Upper lobe of right lung (tissue), 1 donor: ENCODE measurements at places on chromosomes 16 and 17. TPM values are rescaled to one million over a fixed set of nuclear protein-coding genes. Genes with fewer than 3 reads are reported as not detected.

DNA sequence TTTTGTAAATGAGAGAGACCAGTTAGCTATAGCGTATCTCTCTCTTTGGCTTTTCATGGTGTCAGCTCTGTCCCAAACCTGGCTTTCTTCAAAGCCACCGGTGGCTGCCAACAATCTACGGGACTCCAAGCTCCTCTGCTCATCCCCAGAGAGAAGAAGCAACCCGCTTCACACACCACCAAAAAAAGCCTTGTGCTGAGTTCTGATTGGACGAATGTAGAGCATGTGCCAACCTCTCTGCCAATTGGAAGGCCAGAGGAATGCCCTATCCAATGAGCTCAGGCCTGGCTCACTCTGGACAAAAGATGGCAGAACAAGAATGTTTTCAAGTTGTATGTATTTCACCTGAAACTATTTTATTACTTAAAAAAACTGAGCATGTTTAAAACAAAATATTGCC lies 202.4 kb downstream of the C16orf95 start:
- H3K27me3 ChIP-seq = no peaks in the 10 kb centered on the region
- H3K36me3 ChIP-seq = no peaks in the 10 kb centered on the region
- H3K27ac ChIP-seq = no peak overlapping the region

DNA sequence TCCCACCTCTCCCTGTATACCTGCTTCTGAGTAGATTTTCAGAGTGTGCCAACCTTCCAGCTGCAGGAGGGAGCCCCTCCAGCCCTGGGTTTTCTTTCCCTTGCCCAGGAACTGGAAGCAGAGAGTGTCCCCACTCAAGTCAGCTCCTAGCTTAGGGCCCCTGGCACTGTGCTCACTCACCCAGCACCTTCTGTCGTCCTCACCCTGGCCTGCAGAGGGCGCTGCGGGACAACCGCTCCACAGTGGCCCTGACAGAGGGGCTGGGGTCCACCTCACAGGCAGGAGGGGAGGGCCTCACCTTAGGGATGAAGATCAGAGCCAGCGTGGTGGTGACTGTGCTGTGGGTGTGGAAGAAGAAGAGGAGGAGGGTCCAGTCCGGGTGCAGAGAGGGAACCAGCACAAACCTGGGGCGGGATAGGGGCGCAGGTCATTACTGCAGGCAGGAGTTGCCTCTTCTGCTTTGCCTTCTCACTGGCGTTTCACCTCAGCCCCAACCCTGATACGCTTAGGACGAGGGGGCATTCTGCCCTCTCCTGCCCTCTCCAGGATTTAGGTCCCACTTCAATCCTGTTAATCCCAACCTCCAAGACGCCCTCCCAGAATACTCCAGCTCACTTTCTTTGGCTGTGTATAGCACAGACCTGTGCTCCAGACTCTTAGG lies 10.0 kb downstream of the GPR179 start:
- no peak for DNase-seq
- no peak overlapping the region for H3K27ac ChIP-seq
- peaks cover 15% of the 10 kb centered on the region for H3K27me3 ChIP-seq
- H3K4me3 ChIP-seq = no peak overlapping the region
- no peaks in the 10 kb centered on the region for H3K4me1 ChIP-seq

DNA sequence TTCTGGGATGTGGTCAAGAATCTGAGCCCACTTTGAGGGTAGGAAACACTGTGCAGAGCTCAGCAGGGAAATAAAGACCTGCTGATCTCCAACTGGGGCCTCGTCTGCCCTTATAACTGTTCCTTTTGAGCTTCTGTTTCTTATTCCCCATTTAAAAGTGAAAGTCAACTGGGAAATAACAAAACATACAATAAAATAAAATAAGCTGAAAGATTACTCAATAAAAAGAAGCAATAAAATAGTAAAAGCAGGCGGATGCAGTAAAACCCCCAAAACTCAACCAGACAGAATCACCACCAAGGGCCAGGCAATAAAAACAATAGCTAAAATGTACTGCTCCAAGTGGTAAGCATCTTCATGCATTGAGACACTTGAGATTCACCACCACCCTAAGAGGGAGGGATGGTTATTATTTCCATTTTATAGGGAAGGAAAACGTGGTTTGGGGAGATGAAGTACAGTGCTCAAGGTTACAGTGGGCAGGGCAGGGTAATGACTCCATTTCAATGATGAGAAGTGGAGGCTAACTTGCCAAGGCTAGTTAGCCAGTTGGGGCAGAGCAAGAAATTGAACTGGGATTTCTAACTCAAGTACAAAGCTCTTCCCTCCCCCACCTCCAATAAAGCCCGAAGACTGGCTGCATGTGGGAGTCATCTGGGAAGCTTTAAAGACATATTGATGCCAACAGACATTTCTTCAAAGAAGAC lies 6.4 kb upstream of the SPACA3 start:
- H3K36me3 ChIP-seq = no peaks in the 10 kb centered on the region
- H3K27me3 ChIP-seq = no peaks in the 10 kb centered on the region
- no peak overlapping the region for H3K4me3 ChIP-seq
- no peak overlapping the region for H3K27ac ChIP-seq
- DNase-seq = no peak

DNA sequence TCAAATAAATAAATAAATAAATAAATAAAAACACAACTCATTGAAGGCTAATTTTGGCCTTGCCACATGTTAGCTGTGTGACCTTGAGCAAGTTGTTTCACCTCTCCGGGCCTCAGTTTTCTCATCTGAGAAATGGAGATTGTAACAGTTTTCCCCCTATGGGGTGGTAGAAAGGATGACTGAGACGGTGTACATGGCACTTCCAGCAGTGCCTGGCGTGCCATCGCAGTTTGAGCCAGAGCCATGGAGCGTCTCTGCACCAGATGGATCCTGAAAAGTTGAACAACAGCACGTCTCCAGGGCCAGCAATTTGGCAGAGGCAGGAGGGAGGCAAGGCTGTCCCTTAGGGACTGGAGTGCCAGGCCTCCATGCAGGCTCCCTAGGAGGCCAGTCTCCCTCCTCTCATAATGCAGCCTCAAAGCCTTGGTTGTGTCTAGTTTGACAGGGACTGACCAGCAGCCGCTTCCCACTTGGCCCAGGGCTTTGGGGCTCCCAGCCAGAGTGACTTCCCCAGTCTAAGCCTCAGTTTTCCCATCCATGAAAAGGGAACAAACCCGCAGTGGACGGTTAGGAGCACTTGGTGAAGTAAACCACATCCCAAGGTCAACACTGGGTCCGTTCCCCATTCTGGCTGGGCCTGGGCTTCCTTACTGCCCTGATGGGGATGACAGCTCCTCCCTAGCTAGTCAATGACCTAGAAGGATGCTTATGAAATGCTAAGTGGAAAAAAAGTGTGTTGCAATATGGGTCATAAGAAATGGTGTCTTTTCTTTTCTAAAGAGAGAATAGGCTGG lies 19.3 kb downstream of the SOCS1 start:
- H3K4me3 ChIP-seq = no peak overlapping the region
- DNase-seq = peak; percentile 77
- no peak overlapping the region for H3K27ac ChIP-seq
- no peaks in the 10 kb centered on the region for H3K27me3 ChIP-seq
- H3K4me1 ChIP-seq = peaks cover 17% of the 10 kb centered on the region

Gene CASKIN2
- 101 TPM for total RNA-seq

Gene TPSB2
- 181 TPM for total RNA-seq

Gene TMC8
- total RNA-seq = 26.6 TPM

Gene HEXIM1
- total RNA-seq = 36.1 TPM

Gene KRT15
- total RNA-seq = 24.3 TPM
